ENCODE measurements at places on chromosomes 12 and 14.

GRCh38 chr12:53097207-53097563 is 282 bp upstream of the IGFBP6 start:
- DNase-seq: no peak

DNA sequence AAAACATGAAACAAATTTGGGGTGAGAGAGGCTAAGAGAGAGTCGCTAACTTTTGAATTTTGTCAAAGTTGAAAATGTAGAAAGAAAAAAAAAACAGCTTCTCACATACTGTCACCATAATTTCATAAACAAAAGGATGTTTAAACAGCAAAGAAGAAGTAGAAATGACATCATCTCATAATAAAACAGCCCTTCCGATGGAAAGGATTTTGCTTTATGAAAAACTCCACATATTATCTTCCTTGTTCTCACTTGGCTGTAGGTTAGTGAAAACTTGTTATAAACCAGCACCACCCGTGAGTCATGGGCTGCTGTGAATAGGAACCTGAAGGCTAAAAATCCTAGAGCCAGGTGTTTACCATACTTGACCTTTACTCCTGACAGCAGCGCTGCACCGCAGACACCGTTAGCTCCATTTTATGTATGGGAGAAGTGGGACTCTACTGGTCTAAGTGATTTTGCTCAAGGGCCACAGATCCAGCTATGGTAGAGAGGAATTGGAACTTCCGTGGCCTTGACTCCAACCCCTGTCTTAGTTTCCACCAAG is 63.0 kb upstream of the VRK1 start:
- no peak for DNase-seq

DNA sequence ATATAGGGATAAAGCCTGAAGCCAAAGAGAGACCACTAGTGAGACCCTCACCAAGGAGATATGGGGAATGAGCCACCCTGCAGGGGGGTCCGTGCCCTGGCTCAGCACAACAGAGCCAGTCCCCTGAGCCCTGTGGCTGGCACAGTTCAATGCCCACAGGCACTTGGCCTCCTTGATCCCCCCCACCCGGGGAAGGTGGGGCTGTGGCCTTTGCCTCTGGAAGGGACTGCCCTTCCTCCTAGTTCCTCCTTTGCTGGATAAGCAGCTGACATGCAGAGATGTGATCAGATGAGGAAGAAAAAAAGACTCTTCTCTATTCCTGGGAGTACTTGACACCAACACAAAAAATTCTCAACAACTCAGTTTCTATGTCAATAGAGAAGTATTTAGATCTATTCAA is 19.9 kb downstream of the TTC7B start:
- DNase-seq: no peak

GRCh38 chr14:32136027-32136825 is 59.1 kb downstream of the ARHGAP5 start:
- DNase-seq: no peak

- DNase-seq: no peak
These were observed 14.1 kb upstream of the ETV6 start for GRCh38 chr12:11635341-11635740.

DNA sequence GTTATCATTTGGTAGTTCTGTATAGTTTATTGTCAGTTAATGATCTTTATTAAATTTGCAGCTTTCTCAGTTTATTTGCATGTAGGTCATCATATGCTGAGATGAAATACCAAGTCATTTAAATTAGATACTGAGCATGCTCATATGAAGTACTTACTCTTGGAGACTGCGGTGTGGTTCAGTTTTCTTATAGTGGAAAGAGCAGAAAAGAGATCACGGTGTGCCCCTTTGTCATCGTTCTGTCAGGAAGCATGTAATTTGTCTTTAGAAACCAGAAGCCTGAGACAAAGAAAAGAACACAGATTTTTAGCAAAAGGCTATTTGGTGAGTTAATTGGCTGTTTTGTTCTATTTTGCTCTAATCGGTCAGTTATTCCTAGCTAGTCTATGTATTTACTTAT is 75.6 kb downstream of the PLEKHA5 start:
- no peak for DNase-seq

- DNase-seq: no peak
These were observed 54.1 kb downstream of the PITPNM2 start for GRCh38 chr12:123096741-123097140.

DNA sequence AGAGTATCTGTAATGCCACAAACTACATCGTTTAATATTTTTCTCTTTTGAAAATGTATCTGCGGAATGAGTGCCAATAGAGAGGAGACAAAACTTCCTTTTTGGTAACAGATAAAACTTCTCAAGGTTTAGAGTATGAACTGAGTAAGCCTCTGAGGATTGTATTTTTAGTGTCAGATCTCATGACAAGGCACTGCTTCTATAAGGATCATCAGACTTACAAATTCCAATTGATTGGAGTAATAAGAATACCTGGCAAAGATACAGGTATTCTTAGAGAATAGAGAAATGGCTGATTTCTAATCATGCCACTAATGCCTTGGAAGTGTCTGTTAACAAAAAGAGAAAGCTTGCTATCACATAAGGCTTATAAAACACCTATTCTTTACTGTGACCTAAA is 45.3 kb downstream of the SLC35F4 start:
- DNase-seq: no peak

DNA sequence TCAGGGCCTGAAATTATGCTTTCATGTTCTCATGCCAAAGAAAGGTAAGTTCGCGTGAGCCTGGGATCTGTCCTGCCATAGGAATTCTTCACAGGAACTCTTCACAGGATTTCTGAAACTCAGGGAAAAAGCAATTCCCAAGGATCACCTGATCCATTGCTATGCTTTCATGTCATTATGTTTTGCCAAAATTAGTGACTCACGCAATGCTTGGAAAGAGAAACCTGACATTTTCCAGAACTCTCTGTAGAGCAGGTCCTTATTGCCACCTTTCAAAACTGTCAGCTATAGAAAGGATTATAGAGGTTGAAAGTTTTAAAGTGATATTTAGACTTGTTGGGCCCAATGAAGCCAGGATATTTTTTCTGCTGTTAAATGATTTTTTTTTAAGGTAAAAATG is 6.3 kb upstream of the KCNJ8 start:
- DNase-seq: no peak

GRCh38 chr12:68539615-68539952 is 71.1 kb upstream of the RAP1B start:
- no peak for DNase-seq

Data from NCI-H1092 treated with DMSO at 0.1 percent for 48 hours (cell line).